Activated CD4-positive, CD25-positive, alpha-beta regulatory T cell (primary cell): ENCODE measurements at places on chromosomes 6 and 20.

GRCh38 chr20:45445805-45446562 is 23.6 kb upstream of the WFDC2 start:
- DNase-seq, result no peak

DNA sequence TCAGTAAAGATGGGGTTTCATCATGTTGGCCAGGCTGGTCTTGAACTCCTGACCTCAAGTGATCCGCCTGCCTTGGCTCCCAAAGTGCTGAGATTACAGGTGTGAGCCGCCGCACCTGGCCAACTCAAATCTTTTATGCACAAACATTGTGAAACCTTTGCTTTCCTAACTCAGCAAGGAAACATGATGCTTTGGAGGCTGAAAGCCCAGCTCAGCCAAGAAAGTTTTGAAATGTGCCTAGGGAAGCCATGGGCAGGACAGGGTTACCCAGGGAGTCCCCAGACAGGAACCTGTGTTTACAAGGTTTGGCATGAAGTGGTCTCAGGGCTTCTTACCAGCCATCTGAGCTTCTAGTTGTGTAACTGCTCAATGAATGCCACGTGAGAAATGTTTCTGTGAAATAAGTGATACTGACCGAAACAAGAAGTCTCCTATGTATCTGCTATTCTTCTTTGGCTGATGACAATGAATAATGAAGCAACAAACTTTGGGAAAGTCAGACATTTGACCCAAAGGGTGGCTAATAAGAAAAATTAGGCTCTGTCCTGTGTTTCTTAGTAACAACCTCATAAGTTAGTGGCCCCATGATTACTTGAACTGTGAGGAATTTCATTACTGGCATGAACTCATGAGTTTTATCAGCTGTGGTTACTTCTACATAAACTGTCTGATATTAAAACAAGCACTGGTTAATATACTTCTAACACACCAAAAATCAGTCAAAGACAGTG is 163.5 kb downstream of the KIF6 start:
- no peak for DNase-seq

DNA sequence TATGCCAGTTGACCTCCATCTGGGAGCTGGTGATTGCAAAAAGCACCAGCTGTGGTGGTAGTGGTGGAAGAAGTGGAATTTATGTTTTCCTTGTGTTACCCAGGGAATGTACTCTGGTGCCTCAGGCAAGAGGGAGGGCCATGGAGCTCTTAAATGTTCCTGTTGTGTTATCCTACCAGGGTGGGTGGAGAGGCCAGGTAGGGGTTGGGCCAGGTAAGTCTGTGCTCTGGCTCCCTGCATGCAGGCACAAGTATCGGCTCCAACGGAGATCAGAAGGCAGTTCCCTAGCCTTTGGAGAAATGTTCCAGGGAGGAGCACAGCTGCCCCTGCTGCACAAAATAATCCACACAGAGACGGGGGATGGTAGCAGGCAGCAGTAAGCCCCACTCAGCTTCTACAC is 419.3 kb upstream of the EYS start:
- DNase-seq, result no peak

- DNase-seq, result no peak
These were observed 5.9 kb downstream of the SRSF12 start for GRCh38 chr6:89111933-89112332.

- DNase-seq, result no peak
These were observed 53.7 kb downstream of the CPXM1 start for GRCh38 chr20:2746636-2747265.
